ENCODE measurements at places on chromosomes 13 and 19.

GRCh38 chr19:53927739-53928138, 18.7 kb downstream of the CACNG7 start:
- DNase-seq = no peak

- no peak for DNase-seq
These were observed 329.7 kb downstream of the NDFIP2 start for GRCh38 chr13:79810669-79811068.

DNA sequence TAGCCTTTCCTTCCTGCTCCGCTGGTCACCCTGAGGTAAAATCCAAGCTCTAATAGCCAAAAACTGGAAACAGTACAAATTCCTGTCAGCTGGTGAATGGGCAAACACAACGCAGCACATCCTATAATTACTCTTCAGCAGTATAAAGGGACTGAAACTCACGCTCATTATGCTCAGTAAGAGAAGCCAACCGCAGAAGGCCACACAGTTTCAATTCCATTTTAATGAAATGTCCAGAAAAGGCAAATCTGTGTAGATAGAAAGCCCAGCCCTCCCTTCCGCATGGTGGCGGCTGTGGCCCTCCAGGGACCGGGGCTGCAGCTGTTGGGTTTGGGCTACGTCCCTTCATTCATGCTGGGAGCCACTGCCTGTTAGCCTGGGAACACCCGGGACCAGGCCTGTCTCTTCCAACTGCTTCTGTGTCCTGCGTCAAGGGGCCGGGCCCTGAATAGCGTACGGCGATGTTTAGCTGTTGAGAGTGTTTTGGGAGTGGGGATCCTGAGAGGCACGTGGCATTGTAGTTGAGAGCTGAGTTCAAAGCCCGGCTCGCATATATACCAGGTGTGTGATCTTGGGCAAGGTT, 23.5 kb downstream of the NKPD1 start:
- DNase-seq = no peak

- no peak for DNase-seq
These were observed 2486.0 kb upstream of the PCDH20 start for GRCh38 chr13:63901630-63902029.

DNA sequence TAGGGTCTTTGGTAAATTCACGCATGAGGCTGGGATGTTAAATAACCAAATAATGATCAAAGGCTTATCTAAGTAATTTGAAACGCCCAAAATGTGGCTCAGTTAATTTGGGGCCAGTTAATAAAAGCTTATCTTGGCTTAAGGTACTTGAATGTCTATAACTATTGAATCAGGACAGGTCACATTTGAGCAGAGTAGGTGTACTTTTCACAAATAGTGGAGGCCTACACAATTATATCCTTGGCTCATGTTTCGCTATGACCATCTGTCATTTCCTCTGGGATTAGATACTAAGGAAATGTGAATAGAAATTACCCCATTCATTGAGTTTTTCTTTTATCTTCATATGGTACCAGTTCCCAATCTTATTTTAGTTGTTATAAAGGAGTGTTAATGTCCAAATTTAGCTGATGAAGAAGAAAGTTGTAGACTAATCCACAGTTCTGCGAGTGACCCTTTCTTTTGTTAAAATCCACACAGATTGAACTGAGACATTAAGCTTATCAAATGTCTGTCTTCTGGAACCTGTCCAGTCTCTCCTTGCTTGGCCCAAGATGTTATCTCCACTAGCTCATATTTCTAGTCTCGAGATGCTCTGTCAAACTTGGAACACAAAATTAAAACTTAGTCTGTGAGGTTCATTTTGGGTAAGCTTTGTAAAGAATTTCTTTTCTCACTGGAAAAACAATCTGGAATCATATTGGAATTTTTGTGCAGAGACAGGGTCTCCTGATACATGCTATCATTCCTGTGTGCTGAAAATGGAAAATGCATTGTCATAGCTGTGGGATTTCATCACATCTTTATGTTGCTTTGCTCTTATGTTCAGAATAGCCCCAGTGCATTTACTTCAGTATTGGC, 31.0 kb downstream of the SLAIN1 start:
- peak; percentile 85 for DNase-seq

DNA sequence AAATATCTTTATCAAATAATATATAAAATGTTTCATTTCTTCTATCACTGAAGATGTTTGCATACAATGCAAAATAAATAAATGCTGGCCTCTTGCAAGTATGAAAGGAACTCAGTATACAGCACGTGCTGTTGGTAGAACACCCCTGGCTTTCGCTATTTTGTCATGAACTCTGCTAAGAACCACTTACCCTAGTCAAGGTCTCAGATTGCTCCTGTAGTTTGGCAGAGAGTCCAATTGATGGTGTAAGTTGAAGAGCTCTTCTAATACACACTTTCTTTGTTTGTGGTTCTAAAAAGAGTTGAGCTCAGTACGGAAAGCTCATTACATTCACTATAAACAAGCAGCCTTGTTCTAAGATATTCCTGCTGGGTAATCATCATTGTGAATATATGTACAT, 1258.9 kb downstream of the EFNB2 start:
- no peak for DNase-seq

- peak; percentile 57 for DNase-seq
These were observed 3.7 kb downstream of the SYNGR4 start for GRCh38 chr19:48367855-48368254.

Data from NCI-H524 (cell line).